ENCODE measurements at places on chromosomes 6 and 20.

- no peak for DNase-seq
Measured at GRCh38 chr20:6595704-6596103, 171.8 kb upstream of the BMP2 start.

GRCh38 chr6:14987490-14987889 is 258.4 kb upstream of the JARID2 start:
- DNase-seq = no peak

DNA sequence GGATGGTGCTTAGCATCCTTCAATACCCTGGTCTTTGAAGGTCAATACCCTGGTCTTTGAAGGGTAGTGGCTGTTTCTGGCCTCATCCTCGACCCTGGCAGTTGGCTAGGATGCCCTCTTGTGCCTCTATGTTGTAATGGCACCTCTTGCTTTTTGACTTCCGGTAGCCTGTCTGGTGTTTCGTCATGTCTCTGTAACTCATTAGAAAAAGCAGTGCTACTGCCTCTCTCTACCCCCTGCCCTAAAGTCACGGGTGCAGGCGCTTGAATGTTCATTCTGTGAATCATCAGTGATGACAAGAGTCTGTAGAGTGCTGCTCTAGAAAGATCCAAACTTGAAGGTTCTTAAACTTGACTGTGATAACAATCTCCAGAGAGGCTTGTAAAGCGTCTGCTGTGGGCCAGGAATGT is 28.3 kb downstream of the RSPO4 start:
- no peak for DNase-seq

GRCh38 chr6:110020888-110021287 is 42.8 kb downstream of the GPR6 start:
- DNase-seq = no peak

DNA sequence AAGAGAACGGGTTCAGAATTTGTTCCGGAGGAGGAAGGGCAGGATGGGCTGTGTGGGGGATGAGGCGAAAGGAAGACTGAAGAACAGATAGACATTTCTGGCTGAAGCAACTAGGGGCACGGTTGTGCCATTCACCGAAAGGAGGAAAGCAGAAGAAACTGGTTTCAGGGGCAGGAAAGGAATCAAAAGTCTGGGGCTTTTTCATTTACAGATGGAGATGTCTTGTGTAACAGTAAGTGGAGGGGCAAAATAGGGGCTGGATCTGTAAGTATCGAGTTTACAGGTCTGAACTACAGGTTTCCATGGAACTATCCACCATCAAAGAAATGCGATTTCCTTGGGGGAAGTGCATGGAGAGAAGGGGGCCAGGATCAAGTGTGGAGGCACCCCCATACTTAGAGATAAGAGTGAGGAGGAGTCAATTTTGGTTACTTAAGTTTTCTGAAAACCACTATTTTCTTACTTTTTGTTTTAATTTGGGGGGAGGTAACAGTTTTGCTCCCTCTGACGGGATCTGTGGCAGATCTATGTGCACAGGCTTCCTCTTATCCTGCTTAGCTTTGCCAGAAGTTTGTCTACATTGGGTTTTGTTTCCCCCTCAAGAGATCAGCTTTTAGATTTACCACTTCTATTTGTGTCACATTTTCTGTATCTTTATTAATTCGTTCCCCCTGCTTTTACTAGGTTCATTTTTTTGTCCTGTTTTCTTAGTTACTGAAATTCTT is 120.1 kb downstream of the SLC23A2 start:
- DNase-seq = no peak

DNA sequence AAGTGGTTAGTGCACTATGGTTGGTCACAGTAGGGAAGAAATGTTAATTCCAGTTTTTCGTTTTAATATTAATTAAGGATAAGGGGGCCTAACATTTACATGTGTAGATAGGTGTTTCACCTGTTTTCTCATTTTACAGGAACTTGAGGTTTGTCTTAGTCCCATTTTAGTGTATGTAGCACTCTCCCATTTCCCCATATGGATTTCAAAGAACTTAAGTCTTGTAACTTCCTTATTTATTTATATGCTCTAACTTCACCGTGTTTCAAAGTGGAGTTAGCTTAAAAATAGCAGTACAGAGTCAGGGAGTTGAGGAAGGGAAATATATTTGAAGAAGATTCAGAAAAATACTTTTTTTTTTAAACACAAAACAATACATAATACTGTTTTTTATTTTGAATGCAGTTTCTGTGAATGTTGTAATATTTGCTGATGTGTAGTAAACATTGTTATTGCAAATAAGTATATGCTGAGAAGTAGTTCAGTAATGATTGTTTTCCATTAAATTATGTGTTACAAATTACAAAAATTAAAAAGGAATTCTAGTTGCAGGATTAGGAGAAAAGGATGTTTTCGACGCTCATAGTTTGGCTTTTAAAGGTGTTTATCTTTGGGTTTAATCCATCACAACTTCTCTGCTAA is 3.5 kb downstream of the SCAF8 start:
- DNase-seq = no peak

DNA sequence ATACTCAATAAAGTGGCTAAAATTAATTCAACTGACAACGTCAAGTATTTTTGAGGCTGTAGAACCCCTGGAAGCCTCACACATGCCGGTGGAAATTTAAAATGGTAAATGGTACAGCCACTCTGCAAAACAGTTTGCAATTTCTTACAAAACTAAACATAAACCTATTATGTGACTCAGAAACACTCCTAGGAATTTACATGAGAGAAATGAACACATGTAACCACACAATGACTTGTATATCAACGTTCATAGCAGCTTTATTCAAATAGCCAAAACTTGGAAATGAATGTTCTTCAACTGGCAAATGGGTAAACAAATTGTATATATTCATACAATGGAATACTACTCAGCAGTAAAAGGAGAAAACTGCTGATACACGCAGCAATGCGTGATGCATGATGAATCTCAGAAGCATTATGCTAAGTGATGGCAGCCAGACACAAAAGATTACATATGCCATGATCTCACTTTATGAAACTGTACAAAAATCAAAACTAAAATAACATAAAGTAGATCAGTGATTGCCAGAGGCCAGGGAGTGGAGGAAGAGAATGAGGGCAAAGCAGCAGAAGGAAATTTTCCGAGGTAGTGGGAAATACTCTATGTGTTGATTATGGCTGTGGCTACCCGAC is 112.5 kb downstream of the FAM50B start:
- no peak for DNase-seq

DNA sequence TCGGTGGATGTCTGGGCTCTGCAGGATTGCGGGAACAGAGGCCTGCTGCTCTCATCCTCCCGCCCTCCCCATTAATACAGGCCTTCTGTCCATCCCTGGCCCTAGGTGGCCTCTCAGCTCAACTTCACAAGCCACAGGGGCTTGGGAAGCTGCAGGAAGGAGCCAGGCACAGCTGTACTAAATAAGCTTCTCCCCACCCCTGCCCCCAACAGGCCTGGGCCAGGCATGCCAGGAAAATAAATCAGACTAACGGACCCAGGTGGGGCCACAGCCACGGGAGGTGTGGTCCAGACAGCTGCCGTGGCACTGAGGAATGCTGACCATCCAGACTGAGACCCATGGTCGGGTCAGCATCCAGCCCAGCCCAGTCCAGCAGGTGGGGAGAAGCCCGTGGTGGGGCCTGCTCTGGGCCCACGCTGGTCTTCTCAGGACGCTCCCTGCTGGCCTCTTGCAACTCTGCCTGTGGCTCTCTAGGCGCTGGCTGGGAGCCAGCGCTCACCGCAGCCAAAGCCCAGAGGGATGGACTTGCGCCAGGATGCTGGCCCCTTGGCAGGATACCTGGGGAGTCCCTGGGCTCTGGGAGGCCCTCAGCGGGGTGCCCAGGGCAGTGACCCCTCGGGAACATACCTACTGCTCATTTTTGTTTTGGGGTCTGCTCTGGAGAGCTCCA is 8.6 kb upstream of the YTHDF1 start:
- no peak for DNase-seq

DNA sequence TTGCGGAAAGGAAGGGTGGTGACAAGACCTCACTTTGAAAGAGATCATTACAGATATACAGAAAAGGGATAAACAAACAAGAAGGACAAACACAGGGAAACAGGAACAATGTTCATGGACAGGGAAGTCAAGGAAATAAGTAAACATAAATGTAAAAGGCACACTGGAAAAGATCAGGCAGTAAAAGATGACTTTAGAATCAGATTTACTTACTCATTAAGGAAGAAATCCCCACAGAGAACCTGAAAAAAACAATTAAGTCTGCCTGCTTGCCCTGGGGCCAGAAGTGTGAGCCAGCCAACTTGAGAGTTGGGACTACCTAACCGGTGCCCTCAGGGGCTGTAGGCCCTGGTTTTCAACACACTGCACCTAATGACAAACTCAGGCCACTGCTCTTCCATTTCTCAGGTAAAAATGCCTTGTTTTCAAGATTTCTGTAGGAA is 1.7 kb downstream of the APMAP start:
- DNase-seq = no peak

GRCh38 chr6:125818225-125818657 is 27.5 kb downstream of the NCOA7 start:
- no peak for DNase-seq

DNA sequence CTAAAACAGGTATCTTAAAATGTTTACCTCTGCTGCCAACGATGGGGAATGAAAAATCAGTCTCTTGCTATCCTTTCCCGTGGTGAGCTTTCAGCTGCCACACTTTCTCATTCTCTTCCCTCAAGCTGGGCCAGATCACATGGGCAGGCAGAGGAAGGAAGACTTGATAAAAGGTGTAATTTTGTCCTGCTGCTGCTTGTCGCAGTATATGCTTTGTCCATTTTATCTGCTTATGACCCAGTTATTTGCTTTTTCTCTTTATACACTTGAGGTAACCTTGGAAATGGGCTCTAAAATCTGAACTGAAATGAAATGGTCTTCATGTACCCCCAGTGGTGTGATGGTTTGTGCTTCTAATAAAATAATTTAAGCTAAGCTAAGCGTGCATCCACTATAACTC is 695.9 kb upstream of the FLRT3 start:
- DNase-seq = no peak

All from cortex of kidney (tissue), 1 donor.